Amniotic stem cell (primary cell): ENCODE measurements at places on chromosomes 5 and 9.

DNA sequence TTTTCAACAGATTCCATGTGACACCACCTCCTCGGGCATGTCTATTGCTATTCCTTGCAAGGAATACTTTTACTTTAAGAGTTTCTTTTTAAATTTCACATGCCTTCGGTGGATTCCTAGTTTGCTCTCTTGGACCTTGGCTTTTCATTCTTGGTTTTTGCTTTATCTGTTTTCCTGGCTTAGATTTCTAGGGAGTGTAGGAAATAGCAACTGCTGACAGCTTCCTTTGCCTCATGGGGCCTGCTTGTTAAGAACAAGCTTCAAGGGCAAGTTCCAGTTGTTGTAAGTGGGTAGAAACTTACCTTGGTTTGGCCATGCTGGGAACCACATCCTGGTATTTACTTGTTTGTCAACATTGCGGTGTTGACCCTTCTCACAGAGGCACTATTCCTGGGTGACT, 348.5 kb downstream of the DMAC1 start:
- DNase-seq, result no peak

GRCh38 chr9:105901514-105902109, 207.3 kb downstream of the TMEM38B start:
- DNase-seq, result no peak

GRCh38 chr5:43711496-43711895, 108.5 kb downstream of the NNT start:
- DNase-seq, result no peak

GRCh38 chr5:126656401-126657007, 55.8 kb downstream of the PHAX start:
- peak; percentile 48 for DNase-seq

- no peak for DNase-seq
Measured at GRCh38 chr5:151820903-151821302, 49.1 kb downstream of the G3BP1 start.

GRCh38 chr5:157020002-157020401, 38.9 kb downstream of the HAVCR1 start:
- DNase-seq, result no peak

- no peak for DNase-seq
Measured at GRCh38 chr5:96370976-96371375, 62.1 kb downstream of the PCSK1 start.

DNA sequence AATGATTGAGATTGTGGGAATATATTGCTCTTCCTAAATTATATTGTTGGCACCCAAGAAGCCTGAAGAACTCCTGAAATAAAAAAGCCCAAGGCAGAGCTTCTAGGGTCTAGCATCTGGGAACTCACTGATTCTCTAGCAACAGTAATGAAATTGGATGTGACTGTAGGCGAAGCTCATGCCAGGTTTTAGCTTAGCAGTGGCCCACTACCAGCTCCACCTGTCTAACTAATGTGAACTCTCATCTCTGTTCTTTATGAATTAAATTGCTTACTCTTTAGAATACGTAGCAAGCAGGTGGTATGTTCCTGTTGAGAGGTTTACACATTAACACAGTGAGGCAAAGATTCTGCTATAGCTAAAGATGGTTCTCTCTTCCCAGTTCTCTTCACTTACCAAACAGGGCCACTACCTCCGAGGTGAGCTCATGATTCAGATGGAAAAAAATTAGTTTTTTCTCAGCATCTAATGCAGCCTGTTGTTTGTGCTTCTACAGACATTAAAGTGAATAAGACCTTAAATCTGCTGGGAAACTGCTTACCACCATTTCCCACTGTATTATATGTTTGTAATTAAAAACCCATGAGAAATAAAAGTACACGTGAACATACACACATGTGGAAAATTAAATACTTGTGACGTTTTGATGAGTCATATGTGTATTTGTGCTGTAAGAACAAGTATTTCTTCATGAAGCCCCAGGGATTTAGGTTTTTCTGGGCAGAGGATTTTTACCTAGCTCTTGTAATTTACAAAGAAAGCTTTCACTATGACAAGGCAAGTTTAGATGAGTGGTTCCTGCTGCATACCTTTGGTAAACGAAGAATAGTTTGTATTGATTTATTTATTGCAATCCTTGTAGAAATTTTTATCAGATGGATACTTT, 360.1 kb downstream of the KDM4C start:
- DNase-seq, result no peak

DNA sequence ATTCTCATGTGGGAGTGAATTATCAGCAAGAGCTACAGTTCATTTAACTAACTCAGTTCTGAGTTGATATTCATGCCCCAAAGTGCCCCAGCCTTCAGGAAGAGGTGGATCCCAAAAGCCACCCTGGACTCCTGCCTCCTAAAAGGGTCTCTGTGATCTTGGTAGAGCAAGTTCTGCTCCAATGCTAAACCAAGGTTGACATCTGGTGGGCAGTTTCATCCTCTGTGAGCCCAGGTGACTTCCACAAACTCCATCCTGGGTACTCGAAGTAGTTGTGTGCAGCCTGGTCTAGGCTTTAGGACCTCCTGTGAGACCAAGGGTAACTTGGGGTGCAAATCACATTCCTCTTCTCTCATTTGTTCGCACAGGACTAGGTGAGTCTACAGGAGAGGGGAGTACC, 816.8 kb downstream of the MTRR start:
- DNase-seq, result no peak

DNA sequence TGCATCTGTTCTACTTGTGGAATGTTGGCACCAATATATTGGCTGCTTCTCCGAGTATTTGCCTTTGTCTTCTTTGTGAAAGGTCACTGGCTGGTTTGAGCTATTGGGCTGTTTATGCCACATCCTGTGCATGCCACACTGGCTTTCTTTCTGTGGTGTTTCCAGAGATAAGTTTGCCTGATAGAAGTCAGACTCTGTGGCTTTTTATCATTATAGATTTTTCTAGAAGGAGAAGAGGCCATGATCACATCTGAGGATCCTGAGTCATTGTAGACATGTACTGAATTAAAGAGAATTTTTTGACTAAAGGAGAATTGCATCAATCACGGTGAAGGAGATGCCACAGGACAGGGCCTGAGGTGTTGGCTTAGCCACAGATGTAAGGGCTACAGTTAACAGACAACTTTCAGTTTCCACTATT, 26.5 kb upstream of the CDKN2B start:
- DNase-seq, result no peak

GRCh38 chr5:167378894-167379723, 912.3 kb upstream of the WWC1 start:
- no peak for DNase-seq

- no peak for DNase-seq
Measured at GRCh38 chr9:125202846-125203618, 2.7 kb downstream of the RABEPK start.

- DNase-seq, result no peak
Measured at GRCh38 chr5:87867281-87867680, 401.4 kb downstream of the TMEM161B start.

GRCh38 chr9:130039528-130040147, 3.4 kb downstream of the FNBP1 start:
- no peak for DNase-seq

DNA sequence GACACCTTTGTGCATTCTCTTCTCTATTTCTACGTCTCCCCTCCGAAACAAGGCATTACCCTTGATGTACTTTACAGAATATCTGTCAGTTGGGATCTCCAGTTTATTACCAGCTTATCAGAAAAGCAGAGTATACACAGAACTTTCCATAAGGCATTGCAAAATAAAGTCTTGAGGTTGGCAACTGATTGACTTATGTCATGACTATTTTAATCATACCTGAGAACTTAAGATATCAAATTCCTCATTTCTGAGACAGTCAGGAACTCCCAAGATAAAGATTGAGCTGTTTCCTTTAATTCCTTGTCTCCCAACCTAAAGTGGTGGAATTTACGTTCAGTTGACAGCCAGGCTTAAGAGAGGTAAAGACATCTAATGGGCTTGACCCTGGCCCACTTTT, 110.9 kb downstream of the MEF2C start:
- DNase-seq, result no peak

- DNase-seq, result no peak
Measured at GRCh38 chr9:131113655-131114054, 11.7 kb upstream of the NUP214 start.

DNA sequence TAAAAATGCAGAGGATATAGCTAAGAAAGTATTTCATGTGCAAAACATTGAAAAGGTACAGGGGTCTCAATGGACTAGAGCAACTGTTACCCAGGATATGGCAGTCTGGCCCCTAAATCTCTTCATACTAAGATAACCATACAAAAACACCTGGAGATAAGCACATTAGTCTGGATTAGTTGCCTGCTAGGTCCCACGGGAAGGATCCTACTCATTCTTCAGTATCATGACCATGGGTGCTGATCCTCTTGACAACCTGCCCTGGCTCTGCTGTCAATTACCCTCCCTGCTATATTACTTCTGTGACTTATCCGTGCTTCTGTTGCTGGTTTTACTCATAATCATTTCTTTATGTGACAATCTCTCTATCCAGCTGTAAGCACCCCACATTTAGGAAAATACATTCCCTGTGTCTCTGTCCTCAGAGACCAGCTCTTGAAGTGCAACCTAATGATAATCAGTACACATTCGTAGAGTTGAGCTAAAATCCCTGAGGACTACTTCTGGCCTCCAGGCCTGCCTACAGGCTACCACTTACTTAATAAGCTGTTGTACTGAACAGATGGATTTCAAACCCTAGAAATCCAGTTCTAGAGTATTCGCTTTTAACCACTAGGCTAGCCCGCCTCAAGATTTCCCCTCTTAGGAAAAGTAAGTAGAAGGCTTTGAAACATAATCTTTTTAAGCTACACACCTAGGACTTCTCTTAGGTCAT, 190.5 kb upstream of the OR13F1 start:
- DNase-seq, result no peak

- DNase-seq, result no peak
Measured at GRCh38 chr5:80926979-80927656, 33.0 kb upstream of the RASGRF2 start.

DNA sequence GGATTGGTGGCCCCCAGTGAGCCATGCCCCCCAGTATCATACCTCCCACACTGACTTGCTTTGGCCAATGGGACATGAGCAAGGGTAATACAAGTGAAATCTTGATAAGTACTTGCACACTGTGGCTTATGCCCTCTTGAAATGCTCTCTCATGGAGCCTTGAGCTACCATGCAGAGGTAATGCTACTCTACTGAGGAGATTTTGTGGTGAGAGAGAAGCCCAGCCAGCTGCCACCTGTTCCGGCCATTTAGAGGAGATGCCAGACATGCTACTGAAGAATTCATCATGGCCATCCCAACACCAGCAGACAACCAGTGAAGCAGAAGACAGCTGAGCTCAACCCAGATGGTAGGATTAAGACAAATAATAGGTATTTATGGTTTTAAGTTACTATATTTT, 299.5 kb downstream of the MEF2C start:
- no peak for DNase-seq

GRCh38 chr5:3345195-3345594, 250.4 kb upstream of the IRX1 start:
- no peak for DNase-seq

DNA sequence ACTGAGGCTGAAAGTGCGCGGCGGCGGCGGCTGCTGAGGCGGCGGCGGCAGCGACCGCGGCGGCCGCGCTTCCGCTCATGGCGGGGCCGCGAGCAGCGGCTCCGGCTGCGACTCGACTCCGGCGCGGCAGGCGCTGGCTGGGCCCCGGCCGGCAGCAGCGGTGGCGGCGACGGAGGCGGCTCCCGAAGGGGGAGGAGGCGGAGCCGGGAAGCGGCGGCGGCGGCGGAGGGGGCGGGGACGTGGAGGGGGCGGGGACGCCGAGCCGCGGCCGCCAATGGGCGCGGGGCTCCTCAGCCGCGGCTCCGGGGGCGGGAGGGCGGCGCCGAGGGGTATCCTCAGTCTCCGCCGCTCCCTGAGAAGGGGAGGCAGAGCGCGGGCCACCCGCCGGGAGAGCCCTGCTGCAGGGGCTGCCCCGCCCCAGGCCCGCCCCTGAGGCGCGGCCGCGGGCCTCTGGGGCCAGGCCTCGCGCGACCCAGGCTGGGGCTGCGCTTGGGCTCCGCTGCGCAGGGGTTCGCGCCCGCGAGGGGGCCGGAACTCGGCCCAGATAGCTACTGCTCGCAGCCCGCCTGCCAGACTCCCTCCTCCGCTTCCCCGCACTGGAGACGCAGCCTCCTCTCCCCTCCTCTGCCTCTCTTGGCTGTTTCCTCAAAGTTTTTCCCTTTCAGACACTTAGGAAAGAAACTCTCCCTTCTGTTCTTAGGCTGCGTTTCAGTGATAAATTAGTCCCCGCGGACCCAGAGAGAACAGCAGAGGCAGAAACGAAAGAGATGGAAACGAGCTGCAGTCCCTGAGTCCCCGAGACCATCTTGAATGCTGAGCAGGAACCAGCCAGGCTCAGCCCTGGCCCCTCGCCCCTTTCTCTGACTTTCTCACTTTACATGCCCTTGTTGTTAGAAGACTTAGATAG, 85.0 kb upstream of the MELK start:
- DNase-seq, result peak; percentile 63

DNA sequence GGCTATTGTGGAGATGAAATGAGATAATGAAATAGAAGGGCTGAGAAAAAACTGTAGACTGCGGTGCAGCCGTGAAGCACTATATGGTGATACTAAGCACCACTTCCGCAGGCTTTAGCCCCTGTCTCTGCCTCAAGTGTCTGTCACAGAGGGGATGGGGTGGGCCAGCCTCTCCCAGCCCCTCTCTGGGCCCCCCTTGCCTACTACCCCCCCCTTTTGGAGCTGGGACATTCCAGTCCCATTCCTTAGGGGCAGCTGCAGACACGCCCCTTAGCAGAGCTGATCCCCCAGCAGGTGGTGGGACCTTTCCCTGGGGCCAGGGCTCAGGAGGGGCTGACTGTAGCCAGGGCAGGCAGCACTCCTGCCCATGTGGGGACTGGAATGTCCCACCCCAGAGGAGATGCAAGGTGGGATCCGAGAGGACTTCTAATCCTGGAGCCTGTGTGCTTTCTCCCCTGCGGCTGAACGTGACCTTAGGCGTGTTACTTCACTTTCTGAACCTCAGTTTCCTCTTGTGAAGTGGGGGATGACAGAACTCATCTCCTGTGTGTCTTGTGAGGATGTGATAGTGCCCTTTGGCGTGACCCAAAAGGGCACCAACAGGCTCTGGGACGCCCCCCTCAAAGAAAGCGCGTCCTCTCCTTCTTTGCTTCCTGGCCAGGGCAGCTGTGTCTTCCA, 1.9 kb downstream of the N4BP3 start:
- no peak for DNase-seq

DNA sequence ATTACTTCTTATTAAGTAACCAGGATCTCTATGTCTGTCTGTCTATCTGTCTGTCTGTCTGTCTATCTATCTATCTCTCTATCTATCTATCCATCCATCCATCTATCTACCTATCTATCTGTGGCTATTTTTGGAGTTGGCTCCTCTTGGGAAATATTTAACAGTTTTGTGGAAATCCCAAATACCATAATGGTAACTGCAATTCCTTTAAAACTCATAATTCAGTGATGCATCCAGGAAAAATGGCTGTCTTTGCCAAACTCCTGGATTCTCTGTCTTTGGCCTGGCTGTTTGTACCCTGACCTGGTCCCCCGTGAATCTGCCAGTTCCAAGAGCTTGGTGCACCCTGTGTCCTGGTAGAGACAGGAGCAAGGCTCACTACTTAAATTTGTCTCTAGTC, 197.0 kb downstream of the PCSK1 start:
- DNase-seq, result no peak

DNA sequence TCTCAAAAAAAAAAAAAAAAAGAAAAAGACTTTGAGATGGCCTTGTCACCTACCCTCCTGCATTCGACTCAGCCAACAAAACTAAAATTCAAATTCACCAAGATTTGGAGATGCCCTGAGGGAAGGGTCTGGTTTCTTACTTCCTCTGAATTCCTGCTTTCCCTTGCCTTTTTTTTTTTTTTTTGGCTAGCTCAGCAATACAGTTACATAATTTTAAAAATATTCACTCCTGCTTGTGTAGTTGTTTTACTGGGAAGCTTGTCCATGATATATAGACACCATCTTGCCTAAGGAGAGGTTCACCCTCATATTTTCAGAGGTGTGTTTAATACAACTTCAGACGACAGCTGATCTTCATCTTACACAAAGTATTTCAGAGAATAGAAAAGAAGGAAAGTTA, 21.3 kb upstream of the SERINC5 start:
- no peak for DNase-seq
